Mesothelial cell of epicardium (in vitro differentiated cells): ENCODE measurements at places on chromosomes 11 and 22.

DNA sequence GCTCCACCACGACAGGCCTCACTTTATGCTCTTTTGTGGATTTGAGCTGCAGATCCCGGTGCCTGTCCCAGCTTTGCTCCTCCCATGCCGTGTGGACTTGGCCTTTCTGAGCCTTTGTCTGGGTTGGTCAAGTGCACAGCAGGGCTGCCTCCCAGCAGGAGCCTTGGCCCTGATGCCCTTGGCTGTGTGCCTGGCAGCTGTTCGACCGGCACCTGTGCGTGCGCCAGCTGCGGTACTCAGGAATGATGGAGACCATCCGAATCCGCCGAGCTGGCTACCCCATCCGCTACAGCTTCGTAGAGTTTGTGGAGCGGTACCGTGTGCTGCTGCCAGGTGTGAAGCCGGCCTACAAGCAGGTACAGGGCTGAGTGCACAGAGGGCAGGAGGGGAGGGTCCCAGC is 46.5 kb downstream of the MYO7A start:
- no peak for DNase-seq

DNA sequence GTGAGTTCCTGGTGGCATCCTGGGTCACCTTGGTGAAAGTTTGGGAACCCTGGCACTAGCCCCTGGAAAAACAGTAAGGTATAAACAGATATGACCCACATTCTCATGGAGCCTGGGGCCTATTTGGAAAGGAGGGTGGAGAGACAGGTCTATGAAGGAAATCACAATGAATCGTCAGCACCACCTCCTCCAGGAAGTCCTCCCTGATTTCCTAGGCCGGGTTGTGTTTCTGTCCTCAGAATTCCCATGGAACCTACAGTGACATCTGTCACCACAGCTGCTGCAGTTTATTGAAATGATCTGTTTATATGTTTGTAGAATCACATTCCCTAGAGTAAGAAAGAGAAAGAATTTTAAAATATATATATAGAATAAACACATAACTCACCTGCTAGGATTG is 71.8 kb upstream of the ASPHD2 start:
- DNase-seq, result no peak

- DNase-seq, result no peak
Observed at GRCh38 chr11:105046898-105047579, 1.9 kb upstream of the CARD16 start.

GRCh38 chr11:68954836-68955606 is 25.8 kb downstream of the MRGPRD start:
- DNase-seq, result no peak

DNA sequence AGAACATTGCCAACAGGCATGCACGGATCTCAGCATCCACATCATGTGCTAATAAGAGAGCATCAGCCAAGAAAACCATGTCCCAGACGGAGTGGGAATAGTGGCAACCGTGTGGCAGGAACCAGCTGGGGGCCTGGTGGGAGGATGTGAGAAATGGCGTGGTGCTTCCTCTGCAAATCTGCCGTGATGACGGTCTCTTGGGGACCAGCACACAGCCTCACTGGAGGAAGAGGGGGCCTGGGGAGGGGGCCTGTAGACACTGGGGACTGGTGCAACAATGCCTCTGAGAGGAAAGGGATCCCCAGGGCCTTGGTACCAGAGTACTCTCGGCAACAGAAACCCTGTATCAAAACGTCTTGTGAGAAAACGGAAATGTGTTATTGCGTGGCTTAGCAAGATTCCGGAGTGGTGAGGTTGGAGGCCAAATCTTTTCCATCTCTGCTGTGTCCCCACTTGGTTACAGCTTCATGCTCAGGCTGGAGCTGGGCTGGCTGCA is 154.3 kb upstream of the TBCEL start:
- DNase-seq, result no peak

GRCh38 chr11:61978703-61979661 is 11.5 kb upstream of the FTH1 start:
- DNase-seq, result no peak

DNA sequence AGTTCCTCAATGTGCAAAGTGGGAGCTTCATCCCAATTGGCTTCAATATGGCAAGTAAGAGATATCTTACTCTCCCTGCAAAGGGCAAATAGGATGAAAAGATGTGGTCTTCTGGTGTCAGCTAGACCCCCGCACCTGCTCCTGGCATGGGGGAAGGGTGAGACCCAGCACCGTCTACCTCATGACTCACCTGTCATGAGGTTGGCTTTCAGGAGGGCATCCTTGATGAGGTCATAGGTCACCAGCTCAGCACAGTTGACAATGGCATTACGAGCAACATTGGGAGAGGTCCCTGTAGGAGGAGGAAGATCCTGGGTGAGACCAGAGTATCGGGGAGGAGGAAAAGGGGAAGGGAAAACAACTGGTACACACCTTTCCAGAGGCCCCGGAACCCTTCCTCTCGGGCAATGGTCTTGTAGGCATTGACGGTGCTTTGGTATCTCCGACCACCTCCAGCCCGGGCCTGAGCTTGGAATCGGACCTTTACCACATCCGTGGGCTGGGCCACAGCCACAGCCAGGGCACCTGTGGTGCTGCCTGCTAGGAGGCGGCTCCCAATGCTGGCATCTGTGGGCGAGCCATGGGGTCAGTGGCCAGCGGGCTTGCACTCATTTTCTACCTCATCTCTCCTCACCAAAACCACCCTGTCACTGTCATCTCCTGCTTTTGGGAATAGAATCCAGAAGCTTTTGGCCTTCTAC is 6.0 kb downstream of the UCP2 start:
- DNase-seq, result no peak

GRCh38 chr11:93444617-93445073 is 98.5 kb downstream of the SMCO4 start:
- DNase-seq, result no peak

DNA sequence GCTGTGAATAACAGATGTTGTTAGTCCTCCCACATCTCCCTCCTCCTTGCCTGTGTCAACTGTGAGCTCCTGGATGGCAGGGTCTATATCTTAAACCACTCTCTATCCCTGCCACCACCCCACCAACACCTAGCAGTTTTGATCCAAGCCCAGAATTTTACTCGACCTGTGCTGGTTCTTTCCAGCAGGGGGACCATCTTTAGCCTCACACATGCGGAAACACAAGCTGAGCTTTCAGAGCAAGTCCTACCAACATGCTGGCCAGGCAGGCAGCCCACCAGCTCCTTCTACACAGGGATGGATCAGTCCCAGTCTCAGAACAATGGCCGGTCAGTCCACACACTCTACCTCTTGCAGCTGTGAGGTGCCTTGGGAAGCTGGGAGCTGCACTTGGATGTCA is 231.5 kb downstream of the NXPE2 start:
- no peak for DNase-seq

DNA sequence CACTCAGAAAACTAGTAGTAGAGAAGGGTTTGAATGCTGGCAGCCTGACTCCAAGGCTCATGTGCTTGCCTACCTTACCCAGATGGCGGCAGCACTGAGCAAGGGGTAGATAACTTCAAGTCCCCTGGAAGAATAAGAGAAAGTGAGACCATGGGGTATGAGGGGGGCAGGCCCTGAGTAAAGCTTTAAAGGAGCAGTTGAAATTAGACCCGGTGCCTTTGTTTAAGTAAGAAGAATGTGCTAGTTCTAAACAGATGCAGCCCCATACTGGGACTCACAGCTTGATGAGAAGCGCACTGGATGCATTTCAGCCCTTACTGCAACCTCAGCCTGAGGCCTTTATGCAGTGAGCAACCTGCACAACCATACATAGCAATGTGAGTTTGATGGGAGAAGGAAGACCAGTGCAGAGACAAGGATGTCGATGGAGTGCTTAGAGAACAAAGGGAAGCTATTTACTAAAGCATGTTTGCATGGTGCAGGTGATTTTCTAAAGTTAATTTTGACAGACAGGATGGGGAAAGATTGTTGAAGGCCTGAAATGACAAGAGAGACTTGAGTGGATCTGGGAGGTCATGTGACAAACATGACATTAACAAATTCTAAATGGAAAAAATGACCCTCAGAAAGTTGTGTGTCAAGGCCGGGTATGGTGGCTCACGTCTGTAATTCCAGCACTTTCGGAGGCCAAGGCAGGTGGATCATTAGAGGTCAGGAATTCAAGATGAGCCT is 27.1 kb upstream of the TMA7B start:
- no peak for DNase-seq
